ENCODE measurements at places on chromosomes 11 and 22.

DNA sequence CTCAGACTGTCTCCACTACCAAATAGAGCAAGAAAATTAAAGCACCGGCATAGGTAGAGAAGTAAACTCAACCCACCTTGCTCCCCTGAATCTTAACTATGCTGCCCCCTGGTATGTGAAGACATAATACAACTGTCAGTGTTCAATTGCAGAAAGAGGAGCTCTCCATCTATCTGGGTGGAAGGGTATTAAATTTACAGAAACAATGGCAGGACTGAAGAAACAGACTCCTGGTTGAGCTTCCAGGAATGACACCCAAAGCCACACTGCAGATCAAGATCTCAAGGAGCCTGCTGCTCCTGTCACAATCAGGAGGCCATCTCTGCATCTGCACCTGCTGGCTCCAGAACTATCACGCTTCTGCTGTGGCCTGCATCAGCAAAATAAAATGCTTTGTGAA is 132.1 kb upstream of the BMAL1 start:
- no peak for DNase-seq

DNA sequence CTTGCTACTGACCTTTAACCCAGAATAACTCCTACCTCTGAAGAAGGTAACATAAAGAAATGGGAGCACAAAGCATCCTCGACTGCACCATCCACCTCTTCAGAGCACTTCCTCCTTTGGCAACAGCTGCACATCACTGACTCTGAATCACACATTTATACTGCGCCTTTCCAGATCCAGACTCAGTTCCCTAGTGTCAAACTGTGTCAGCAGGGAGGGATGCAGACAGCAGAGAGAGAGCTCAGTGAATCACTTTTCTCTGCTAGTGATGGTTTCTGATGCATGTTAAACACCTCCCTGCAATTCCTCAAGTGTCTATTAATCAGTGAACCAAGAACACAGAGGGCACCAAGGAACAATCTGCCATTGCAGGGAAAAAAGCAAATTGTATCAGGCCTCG is 118.9 kb downstream of the PLEKHA7 start:
- no peak for DNase-seq

- DNase-seq = no peak
These were observed 119.1 kb upstream of the MTNR1B start for GRCh38 chr11:92850296-92850826.

DNA sequence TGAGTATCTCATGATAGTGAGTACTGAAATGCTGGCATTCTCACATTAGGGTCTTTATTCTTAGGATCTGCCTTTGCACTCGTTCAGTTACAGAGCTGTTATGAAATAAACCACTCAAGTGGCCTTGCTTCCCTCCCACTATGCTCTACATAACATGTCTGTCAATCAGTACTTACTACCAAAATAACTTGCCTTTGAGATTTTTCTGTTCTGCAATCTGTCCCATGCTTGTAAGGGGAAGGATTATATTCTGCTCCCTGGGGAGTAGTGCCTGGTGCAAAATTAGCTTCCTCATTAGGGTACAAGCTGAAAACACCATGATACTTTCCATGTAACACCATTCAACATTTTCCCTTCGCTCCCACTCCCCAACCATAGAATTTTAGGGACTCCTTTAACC is 1.9 kb upstream of the GRAP2 start:
- no peak for DNase-seq

DNA sequence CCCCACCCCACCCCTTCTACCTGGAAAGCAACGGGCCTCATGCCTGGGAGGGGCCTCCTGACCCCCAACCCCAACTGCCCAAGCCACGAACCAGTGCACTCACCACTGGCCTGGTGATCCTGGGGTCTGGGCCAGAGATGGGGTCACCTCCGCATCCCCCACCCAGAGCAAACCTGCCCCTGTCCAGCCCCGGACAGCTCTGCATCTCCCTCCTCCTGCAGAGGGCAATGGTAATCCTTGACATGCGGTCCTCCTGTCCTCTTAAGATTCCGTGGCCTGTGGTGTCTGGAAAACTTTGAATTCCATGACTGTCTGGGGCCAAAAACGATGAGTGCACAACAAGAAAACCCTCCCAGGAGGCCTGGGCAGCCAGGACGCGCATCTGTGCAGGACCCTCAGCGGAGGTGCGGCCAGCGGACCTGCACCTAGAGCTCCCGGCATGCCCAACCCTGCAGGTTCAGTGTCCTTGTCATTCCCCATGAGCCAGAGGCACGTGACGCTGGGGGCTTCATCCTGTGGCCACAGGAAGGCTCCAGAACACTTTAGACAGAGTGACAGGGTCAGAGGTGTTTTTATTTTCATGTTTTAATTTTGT is 16.1 kb upstream of the PPARA start:
- no peak for DNase-seq

DNA sequence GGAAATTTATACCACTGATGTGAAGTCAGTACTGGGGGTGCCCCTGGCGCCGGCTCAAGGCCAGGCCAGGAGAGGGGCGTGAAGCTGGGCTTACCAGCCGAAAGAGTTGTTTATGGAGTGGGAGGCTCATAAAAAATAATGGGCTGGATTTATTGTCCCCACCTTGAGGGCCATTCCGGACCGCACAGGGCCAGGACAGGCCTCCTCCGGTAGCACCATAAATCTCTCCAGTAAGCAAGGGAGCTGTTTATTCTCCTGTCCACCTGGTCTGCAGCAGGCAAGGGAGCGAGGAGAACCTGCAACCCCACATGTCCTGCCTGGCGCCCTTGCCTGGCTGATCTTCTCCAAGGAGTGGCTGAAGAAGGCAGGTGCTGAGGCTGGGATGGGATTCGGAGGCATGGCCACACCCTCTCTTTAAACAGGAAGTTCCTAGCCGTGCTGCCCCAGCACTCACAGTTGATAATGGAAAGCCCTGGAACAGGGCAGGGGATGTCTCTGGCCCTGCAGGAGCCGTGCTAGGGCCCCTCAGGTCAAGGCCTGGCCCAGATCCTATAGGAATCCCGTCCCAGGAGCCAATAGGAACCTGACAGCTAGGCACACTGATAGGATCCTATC is 65.1 kb downstream of the SCUBE1 start:
- DNase-seq = no peak

DNA sequence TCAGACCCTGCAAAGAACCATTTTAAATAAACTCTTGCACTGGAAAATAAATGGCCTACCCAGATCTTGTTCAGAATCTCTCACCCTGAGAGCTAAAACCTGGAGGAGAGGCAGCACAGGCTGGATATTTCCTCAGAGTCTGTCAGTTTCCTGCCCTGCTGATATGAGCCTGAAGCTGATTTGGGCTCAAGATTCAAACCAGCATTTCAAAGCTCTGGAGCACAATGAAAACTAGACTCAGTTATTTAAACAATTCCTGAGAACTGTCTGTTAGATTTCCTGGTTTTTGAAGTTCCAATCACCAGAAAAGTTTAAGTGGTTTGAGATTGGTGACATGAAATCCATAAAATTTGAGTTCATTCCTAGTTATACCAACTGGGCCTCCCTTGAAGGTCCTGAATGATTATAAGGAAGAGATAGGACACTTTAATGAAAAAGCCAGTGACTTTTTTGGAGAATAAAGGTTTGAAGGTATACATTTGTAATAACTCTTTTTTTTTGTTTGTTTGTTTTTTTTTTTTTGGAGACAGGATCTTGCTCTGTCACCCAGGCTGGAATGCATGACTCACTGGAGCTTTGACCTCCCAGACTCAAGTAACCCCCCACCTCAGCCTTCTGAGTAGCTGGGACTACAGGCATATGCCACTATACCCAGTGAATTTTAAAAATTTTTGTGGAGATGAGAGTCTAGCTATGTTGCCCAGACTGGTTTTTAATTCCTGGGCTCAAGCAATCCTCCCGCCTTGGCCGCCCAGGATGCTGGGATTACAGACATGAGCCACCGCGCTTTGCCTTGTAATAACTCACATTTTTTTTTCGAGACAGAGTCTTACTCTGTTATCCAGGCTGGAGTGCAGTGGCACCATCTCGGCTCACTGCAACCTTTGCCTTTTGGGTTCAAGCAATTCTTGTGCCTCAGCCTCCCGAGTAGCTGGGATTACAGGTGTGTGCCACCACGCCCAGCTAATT is 8.0 kb upstream of the ESAM start:
- no peak for DNase-seq

DNA sequence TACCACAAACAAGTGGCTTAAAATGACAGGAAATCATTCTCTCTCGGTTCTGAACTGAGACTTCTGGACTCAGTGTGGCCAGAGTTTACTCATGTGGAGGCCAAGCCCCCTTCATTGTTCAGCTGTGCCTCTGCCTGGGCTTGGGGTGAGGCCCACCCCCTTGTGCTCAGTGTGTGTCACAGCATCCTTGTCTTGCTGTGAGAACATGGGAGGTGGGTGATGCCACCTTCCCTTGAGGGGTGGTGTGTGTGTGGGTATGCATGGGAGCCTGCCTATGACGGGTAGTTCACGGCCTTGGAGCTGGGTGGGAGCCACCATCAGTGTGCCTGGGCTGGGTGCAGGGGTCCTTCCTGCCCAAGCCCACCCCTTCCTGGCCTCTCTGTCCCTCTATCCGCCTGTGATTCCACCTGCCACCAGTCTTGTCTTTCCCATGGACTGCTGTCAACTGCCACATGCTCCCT is 101.7 kb downstream of the MORC2 start:
- no peak for DNase-seq

- no peak for DNase-seq
These were observed 36.9 kb upstream of the KLHL35 start for GRCh38 chr11:75469785-75470405.

DNA sequence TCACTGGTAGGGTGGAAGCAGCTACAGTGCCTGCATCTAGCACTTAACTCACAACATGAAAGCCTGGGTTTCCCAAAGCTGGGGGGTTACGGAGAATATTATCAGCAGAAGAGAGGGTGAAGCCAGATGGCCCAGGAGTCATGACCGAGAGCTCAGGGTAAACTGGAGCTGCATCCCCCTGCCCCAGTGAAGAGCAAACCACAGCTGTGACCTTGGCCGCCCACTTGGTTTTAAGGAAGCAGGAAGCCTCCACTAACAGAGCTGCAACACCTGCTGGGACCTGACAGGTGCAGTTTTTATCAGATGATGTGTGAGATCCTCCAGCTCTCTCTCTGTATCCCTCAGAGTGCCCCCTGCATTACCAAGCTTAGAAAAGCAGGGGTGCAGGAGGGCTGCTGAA is 20.9 kb downstream of the TCP11L1 start:
- no peak for DNase-seq

- DNase-seq = no peak
These were observed 10.3 kb downstream of the PRDM10 start for GRCh38 chr11:129992161-129992944.

All from effector memory CD4-positive, alpha-beta T cell (primary cell).